Sciatic nerve (tissue), 2 donors: ENCODE measurements at places on chromosomes 16 and 17.

DNA sequence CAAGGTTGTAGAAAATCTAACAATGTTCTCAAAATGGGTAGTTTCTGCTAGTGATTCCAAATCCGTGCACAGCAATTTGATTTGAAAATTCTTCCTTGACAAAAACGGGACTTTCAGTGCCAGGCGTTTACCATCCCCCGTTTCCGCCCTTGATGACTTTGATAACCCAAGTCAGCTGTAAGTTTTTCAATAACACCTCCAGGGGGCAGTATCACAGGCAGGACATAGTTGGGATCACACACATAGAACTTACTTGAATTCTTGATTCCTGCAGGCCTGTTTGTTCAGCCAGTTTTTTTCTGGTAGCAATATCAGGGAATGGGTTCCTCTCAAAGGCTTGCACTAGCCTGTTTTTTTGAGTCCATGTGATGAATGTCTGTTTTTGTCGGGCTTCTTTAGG, 5.6 kb downstream of the DUXB start:
- no peak for DNase-seq

DNA sequence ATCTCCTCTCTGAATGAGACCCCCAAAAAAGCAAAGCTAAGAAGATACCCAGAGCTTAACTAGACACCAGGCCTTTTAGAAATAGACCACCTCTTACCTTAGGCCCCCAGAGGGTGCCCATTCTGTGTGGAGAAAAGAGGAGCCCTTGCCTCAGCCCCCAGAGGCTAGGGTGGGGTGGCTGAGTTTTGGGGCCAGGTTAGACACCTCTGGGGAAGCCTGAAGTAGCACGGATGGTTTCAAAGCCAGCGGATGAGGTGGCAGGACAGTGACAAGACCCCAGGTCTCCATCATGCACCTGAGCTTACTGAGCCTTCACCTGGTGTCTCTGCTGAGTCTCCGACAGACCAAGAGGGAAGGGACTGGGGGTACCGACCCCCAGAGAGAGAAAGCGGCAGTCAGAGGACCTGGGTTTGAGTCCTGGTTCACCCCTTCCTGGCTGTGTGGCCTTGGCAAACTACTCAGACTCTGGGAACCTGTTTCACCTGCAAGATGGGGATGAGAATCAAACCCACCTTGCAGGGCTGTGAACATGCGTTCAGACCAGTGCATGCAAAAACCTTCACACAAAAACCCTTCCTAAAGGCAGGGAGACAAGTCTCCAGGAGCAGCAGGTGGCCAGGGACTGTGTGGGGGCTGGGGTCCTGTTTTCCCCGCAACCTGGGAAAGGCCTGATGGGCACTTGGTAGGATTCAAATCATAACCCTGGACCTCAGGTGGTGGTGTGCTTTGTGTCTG, 7.7 kb downstream of the SCGB1C2 start:
- DNase-seq = peak; percentile 42

DNA sequence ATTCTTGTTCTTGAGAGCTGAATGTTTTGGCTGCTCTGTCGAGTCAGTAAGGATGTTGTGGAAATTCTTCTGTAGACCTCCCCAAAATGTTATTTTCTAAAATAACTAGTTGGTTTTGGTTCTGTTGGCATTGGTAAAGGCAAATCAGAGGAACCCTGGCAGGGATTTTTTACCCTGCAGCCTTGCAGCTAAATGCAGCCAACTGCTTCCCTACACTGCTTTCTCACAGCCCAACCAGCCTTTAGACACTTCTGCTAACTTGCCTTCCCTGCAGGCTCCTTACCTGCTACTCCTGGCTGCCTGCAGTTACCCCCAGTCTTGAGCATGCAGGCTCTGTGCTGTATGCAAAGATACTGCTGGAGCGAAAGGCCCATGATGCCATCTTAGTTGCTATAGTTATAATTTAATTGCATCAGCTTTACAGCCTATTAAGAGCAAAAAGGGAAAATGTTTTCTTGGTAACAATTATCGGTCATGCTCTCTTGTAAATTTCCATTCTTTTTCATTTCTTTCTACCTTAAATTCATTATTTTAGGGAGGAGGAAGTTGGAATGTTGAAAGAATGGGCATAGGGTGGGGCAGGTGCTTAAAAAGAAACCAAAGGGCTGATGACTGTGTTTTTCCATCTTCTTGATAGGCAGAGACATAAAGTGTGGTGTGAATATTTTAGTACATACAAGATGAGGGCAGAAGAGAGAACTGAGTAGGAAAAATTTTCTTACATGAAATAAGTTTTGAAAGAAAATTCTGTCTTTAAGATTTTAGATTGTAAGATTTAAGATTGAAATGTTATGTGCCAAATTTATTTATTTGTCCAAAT, 20.0 kb downstream of the NUP93 start:
- DNase-seq = no peak

- DNase-seq = no peak
These were observed 388.6 kb downstream of the CPPED1 start for GRCh38 chr16:12415072-12415471.

DNA sequence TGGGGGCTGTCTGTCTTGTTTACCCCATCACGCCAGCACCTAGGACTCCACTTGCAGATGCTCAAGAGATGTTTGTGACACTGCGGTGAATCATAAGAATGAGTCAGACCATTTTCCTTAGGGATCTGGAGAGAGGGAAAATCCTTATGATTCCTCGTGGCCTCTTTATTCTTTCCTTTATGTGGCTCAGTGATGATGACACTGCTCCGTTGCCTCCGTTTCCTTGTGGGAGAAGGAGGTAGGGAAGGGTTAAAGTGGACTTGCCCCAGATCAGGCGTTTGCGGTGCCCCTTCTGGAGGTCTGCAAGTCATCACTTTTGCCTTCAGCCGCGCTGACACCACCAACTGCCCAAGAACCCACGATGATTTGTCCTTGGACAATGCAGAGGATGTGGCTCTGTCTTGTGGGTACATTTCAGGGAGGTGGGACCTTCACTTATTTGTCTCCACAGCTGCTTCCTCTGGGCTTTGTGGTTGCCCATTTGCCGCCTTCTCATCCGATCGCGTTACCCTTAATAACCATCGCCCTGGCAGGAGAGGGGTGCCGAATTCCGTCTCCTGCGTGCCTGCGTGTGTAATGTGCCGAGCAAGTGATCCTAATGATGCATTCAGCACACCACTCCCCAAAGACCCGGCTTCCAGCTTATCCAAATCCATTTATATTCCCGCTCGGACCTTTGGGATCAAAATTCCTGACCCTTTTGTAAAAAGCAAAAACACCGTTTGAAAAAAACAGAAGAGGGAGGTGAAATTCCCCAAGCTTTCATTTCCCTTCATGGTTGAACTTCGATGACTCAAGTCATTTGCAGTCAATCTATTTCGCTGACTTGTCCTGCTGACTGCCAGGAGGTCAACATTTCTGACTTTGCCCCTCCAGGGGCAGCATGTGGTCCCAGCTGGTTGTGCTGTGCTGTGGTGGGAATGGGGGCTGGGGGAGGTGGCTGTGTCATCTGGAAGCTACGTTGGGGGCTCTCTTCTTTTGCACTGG, 87.2 kb upstream of the IRX3 start:
- DNase-seq = no peak

- DNase-seq = no peak
These were observed 59.1 kb downstream of the PRMT7 start for GRCh38 chr16:68369697-68370580.

DNA sequence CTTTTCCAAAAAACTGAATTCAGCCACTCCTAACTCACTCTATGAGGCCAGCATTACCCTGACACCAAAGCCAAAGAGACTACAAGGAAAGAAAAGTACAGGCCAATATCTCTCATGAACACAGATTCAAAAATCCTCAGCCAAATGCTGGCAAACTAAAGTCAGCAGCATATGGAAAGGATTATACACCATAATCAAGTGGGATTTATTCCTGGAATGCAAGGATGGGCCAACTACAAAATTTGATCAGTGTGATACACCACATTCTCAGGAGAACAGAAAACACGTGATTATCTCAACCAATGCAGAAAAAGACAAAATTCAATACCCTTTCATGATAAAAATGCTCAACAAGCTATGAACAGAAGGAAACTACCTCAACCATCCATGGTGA, 7.7 kb upstream of the AATK start:
- DNase-seq = no peak

DNA sequence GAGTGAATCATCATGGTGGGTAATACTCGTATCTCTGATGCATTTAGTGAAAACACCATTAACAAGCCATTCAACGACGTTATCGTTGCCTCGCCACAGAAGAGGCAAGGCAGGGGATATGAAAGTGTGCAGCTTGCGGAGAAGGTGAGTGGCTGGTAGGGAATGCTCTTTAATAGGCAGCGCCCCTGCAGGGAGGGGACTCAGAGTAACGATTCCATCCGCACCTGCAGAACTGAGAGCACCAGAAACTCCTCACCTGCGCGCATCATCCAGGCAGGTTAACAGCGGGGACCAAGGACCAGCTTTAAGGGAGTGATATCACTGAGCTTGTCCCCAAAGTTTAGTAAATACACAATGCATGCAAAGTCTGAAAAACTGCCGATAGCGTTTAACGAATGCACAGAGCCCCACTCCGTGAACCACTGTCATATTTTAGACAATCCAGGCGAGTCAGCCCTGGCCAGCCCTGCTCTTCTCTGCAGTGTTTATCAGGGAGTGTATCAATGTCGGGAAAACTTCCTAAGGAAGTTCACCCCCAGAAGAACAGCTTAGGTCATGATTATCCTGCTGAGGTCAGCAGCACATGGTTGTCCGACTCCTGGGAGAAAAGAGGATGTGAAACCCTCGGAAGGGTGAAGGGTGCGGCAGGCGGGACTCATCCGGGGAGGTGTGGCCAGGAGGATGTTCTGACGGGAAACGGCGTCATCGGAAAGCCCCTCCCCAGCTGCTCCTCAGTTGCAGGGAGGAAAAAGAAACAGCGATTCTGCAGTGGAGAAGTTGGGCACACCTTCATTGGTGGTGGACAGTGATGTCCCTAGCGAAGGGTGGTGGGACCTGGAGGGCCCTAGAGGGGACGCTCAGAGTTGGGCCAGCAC, 68.5 kb upstream of the DNAH17 start:
- peak; percentile 89 for DNase-seq

DNA sequence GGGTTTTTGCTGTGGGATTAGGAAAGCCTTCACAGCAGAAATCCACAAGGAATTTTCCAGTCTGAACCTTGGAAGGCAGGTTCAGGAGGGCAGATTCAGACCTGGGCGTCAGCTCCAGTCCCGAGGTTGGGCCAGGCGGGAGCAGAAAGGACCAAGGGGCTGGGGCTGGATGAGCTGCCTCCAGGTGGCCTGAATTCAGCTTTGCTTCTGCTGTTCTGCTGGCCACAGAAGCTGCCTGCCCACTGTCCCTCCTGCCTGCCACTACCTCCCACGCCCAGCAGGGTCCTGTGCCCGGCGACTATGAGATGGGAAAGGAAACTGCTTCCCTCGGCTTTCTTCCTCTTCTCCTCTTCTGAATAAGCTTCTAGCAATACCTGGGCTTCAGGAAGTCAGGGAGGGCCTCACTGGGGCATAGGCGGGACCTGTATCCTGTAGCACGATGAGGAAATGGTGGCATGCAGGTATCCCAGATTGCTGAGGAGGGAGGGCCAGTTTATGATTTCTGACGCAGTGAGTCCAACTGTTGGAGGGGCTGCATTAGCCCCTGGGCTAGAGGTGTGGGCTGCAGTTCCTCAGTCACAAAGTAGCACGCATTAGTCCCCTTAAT, 18.4 kb downstream of the TBX4 start:
- DNase-seq = peak; percentile 40

DNA sequence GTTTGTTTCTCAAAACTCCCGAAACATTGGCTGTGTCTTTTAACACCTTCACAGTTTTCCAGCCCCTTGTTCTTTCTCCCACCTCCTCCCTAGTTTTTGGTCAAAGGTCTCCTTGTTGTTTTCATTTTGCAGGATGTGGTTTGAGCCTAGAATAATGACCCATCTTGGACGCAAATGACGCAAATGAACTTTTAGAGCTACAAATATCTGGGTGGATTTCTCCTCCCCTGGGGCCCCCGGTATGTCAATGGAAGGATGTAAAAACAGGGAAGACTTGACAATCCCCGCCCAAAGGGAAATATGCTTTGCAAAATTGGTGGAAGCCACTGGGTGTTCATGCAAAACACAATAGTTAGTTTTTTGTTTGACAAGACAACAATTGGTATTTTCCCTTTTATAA, 236.0 kb upstream of the IRX3 start:
- DNase-seq = no peak

GRCh38 chr17:20174588-20175265, 165.6 kb downstream of the SPECC1 start:
- no peak for DNase-seq

GRCh38 chr17:43367737-43368242, 31.0 kb upstream of the ARL4D start:
- DNase-seq = no peak

GRCh38 chr17:27319541-27320221, 25.8 kb downstream of the WSB1 start:
- peak; percentile 75 for DNase-seq

GRCh38 chr16:49542391-49542891, 168.8 kb downstream of the C16orf78 start:
- DNase-seq = no peak

DNA sequence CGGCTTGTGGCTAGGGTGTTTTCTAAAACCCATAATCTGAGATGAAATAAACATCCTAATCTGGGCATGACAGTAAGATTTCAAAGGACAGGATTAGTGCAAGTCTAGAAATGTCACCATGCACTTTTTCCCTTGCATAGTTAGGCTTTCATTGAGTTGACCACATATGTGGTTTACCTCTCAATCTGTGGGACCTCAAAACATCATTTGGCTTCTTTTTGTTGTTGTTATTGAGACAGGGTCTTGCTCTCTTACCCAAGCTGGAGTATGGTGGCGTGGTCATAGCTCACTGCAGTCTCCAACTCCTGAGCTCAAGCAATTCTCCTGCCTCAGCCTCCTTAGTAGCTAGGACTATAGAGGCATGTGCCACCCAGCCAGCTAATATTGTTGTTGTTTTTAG, 197.8 kb downstream of the CEP112 start:
- DNase-seq = no peak

GRCh38 chr16:85998868-85999729, 100.1 kb downstream of the IRF8 start:
- DNase-seq = peak; percentile 25

GRCh38 chr16:2692948-2693651, 10.8 kb downstream of the KCTD5 start:
- no peak for DNase-seq

DNA sequence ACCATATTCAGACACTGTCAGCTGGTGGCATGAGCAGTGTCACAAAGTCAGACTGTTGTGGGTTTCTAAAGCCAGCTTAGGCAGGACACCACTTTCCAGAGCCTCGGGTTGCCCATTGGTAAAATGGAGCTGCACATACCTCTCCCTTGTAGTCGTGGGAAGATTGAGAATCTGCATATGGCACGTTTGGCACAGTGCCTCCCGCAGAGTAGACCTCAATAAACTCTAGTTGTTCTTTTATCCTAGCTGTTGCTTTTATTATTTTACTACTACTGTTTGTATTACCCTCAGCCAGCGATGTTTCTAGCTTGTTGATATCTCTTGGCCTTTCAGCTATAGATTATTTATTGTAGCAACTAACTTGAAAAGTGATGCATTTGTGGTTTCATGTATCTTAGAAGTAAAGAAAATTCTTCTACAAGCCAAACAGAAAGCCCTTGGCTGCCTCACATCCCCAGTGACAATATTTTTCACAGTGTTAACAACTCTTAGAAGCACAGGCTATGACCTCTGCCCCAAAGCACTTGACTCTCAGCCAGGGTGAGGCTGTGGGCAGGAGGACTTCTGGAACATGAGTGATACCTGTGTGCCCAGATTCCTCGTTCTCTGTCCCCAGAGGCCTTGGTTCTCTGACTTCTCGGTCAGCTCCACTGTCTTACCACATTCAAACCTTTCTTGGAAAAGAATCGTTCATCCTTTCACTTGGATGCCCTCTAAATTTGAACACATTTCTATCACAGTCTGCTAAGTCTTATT, 351.6 kb downstream of the SNX29 start:
- DNase-seq = no peak
